Sciatic nerve (tissue), 2 donors: ENCODE measurements at places on chromosomes 2 and 18. TPM values are rescaled to one million over a fixed set of nuclear protein-coding genes. Genes with fewer than 3 reads are reported as not detected.

The FN1 gene
- 986 TPM for total RNA-seq

The GNLY gene
- 8.4 TPM for total RNA-seq

The LHCGR gene
- 12.4 TPM for total RNA-seq

The ERBB4 gene
- total RNA-seq = 19.7 TPM

The ATOH8 gene
- 57.2 TPM for total RNA-seq

The PSTPIP2 gene
- total RNA-seq = 10.0 TPM

The SEPTIN10 gene
- total RNA-seq = 135 TPM

The FIGLA gene
- 0.89 TPM for total RNA-seq

The IL36G gene
- total RNA-seq = not detected

The C18orf54 gene
- total RNA-seq = 5.9 TPM
